ENCODE measurements at places on chromosomes 2 and 18. TPM values are rescaled to one million over a fixed set of nuclear protein-coding genes. Genes with fewer than 3 reads are reported as not detected.

DNA sequence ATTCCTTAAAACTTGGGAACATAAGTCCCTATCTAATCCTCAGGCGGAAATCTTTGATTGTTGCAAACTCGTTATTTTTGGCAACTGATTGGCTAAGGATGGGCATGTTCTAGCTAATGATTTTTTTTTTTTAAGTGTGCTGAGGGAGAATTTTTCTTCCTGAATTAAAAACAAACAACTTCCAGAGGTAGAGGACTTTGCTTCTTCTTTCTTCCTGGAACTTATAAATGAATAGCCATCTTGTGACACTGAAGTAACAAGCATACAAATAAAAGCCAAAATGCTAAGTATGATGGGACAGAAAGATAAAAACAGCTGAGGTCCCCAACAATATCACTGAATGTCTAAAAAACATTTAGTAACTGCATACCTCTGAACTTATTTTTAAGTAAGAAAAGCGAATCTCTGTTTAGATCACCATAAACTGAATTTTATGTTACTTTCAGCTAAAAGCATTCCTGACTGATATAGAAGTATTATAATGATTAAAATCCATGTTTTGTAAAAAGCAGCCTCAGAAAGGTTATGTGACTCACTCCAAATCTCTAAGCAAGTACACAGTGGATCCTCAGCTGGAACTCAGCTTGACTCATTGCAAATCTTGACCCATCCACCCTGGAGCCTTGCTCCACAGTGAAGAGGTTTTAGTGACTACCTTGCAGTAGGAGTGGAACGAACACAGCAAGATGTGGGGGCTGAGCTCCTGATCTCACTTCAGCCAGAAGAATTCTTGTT lies 344.4 kb downstream of the CLIP4 start:
- H3K27ac ChIP-seq, result no peak overlapping the region
- H3K36me3 ChIP-seq, result no peaks in the 10 kb centered on the region
- H3K27me3 ChIP-seq, result no peaks in the 10 kb centered on the region
- no peaks in the 10 kb centered on the region for H3K4me1 ChIP-seq
- H3K4me3 ChIP-seq, result no peak overlapping the region

- no peaks in the 10 kb centered on the region for H3K4me1 ChIP-seq
- no peak overlapping the region for H3K27ac ChIP-seq
- DNase-seq, result no peak
- no peaks in the 10 kb centered on the region for H3K27me3 ChIP-seq
These were observed 1111.0 kb upstream of the SLC39A10 start for GRCh38 chr2:194545978-194546377.

DNA sequence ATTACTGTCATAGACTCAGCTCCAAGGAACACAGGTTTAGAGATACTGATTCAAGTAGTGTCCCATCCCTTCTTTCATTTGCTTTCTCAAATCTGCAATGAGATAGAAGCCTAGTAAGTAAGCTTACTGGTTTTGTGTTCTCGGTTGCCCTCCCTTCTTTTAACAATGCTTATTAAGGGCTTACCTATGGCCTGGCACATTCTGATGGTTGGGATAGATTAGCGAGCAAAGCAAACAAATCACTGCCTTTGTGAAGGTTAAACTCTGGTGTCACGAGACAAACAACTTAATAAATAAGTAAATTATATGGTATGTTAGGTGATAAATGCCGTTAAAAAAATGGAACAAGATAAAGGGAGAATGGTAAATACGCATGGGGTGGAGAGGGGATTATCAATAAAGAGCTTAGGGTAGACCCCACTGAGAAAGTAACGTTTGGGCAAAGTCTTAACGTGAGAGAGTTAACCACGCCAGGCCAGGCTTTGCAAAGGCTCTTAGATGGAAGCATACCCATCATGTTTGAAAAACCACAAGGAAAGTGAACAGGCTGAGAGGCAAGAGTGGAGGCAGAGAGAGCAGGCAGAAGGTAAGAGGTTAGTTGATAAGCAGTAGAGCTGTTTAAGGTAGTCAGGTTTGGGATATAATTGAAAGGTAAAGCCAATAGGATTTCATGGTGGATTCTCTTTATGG lies 31.0 kb downstream of the EIF2AK3 start:
- no peak overlapping the region for H3K27ac ChIP-seq
- no peak overlapping the region for H3K4me3 ChIP-seq
- peaks cover 18% of the 10 kb centered on the region for H3K27me3 ChIP-seq
- peaks cover 32% of the 10 kb centered on the region for H3K36me3 ChIP-seq
- H3K4me1 ChIP-seq, result no peaks in the 10 kb centered on the region

The POU3F3 gene
- not detected for total RNA-seq

- H3K4me1 ChIP-seq, result no peaks in the 10 kb centered on the region
- no peak overlapping the region for H3K4me3 ChIP-seq
These were observed 168.7 kb downstream of the SCG2 start for GRCh38 chr2:223433461-223433860.

The CRYBA2 gene
- total RNA-seq, result 2.4 TPM

DNA sequence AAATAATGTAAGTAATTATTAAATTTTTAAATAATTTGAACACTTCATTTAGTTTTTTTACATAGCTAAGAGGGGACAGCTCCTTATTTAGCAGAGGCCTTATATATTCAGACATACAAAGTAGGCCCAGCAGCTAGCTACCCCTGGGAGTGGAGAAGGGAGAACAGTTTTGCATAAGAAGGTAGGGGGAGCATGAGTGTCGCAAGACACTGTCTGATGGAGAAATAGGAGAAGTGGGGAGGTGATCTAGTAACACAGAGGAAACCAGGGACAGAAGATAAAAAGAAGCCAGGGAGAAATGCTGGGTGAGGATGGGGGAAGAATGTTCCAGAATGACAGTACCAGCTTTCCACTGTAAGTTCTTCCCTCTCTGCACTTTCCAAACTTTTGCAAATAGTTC lies 16.0 kb upstream of the RGPD4 start:
- no peaks in the 10 kb centered on the region for H3K36me3 ChIP-seq
- no peak for DNase-seq
- no peak overlapping the region for H3K27ac ChIP-seq
- no peak overlapping the region for H3K4me3 ChIP-seq
- no peaks in the 10 kb centered on the region for H3K4me1 ChIP-seq
- H3K27me3 ChIP-seq, result no peaks in the 10 kb centered on the region

DNA sequence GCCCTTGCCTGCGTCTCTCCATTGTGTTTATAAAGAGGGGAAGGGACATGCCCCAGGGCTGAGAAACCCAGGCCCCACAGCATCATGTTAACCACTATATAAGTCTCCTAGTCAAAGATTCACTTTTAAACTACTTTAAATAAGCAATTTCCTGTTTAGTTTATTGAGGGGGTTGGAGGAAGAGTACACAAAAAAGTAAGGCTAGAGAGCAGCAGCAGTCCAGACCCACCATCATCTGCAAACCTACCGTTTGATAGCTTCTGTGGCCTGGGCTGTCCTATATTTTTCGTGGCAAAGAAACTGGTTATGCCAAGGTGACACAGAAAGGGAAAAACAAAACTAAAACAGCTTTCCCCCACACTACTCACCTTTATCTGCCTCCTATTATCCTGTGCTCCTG lies 646.1 kb downstream of the IRS1 start:
- H3K4me1 ChIP-seq, result peaks cover 17% of the 10 kb centered on the region
- H3K4me3 ChIP-seq, result no peak overlapping the region
- H3K27ac ChIP-seq, result no peak overlapping the region
- no peak for DNase-seq
- H3K36me3 ChIP-seq, result no peaks in the 10 kb centered on the region
- no peaks in the 10 kb centered on the region for H3K27me3 ChIP-seq

GRCh38 chr2:152710713-152711112 lies 6.5 kb downstream of the PRPF40A start:
- H3K36me3 ChIP-seq, result peaks cover 97% of the 10 kb centered on the region
- DNase-seq, result no peak
- H3K27me3 ChIP-seq, result no peaks in the 10 kb centered on the region
- no peaks in the 10 kb centered on the region for H3K4me1 ChIP-seq

GRCh38 chr2:218063486-218063885 lies 5.6 kb upstream of the RUFY4 start:
- H3K27ac ChIP-seq, result no peak overlapping the region
- no peak for DNase-seq
- H3K4me3 ChIP-seq, result no peak overlapping the region
- H3K36me3 ChIP-seq, result no peaks in the 10 kb centered on the region
- H3K27me3 ChIP-seq, result peaks cover 18% of the 10 kb centered on the region

The POTEI gene
- total RNA-seq, result 2.0 TPM

The KLHL14 gene
- 4.2 TPM for total RNA-seq

The SERPINB12 gene
- total RNA-seq, result not detected

- no peaks in the 10 kb centered on the region for H3K36me3 ChIP-seq
- no peaks in the 10 kb centered on the region for H3K4me1 ChIP-seq
- H3K4me3 ChIP-seq, result no peak overlapping the region
- H3K27me3 ChIP-seq, result no peaks in the 10 kb centered on the region
- no peak overlapping the region for H3K27ac ChIP-seq
These were observed 93.4 kb upstream of the TGIF1 start for GRCh38 chr18:3356614-3357013.

GRCh38 chr2:145910416-145910815 lies 1390.5 kb upstream of the ZEB2 start:
- no peaks in the 10 kb centered on the region for H3K4me1 ChIP-seq
- DNase-seq, result no peak
- no peaks in the 10 kb centered on the region for H3K27me3 ChIP-seq
- no peak overlapping the region for H3K27ac ChIP-seq
- no peak overlapping the region for H3K4me3 ChIP-seq
- no peaks in the 10 kb centered on the region for H3K36me3 ChIP-seq

DNA sequence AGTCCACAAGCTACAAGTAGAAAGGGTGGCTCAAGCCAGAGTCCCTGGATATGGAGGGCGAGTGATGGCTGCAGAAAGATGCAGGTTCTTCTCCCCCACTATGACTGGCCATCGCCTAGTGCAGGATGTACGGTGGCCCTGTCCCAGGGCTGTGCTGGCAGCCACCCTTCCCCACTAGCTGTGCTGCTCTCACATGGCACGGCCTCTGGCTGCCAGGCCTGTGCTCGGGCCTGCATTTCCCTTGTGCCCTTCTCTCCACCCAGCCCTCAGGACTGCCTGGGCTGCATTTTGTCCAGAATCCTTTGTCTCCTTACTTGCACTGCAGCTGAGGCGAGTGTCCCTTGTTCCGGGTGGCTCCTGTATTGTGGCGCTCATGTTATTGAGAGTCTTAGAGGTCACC lies 1.6 kb upstream of the RAMP1 start:
- H3K36me3 ChIP-seq, result no peaks in the 10 kb centered on the region
- H3K4me1 ChIP-seq, result no peaks in the 10 kb centered on the region
- H3K4me3 ChIP-seq, result no peak overlapping the region

The CNGA3 gene
- total RNA-seq, result 0.33 TPM

The SCYGR1 gene
- not detected for total RNA-seq

Data from endodermal cell (in vitro differentiated cells).